Ureter (tissue), 1 donor: ENCODE measurements at places on chromosomes 4 and X. TPM values are rescaled to one million over a fixed set of nuclear protein-coding genes. Genes with fewer than 3 reads are reported as not detected.

DNA sequence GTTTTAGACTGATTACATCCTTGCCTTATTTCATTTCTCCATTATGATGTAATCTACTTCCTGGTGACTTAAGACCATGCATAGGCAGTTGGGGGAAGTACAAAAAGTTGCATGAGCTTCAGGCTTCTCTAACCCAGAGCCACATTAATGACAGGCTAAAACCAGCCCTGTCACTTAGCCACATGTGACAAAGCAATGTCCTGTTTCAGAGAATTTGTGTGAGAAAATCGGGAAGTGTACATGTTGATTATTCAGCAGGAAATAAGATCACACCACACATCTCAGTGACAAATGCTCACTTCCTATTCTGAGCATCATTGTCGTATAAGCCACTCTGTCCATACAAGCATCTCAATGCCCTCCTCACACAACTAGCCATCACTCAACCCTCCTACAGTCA is 98.5 kb upstream of the MAGEB16 start:
- DNase-seq: no peak

FDCSP gene
- not detected for total RNA-seq

DNA sequence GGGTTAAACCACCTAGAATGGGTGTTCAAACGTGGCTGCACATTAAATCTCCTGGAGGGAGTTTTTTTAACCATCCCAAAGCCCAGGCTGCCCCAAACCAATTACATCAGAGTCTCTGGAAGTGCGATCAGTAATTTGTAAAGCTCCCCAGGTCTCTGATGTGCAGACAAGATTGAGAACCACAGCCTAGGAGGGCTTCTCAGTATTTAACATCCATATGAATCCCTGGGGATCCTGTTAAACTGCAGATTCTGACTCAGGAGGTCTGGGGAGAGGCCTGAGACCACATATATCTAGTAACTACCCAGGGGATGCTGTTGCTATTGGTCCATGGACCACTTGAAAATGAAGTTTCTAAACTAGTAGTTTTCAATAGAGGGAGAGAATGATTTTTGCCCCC is 42.6 kb downstream of the SMPX start:
- no peak for DNase-seq

GRCh38 chrX:103678199-103678993 is 8.1 kb downstream of the MORF4L2 start:
- DNase-seq: no peak

BMX gene
- total RNA-seq: 1.4 TPM

GRCh38 chrX:113384628-113385027 is 544.0 kb upstream of the AMOT start:
- DNase-seq: no peak

GYPA gene
- total RNA-seq: not detected

GRCh38 chrX:85903692-85904471 is 143.5 kb downstream of the CHM start:
- no peak for DNase-seq
